ENCODE measurements at places on chromosomes 13 and 19.

GRCh38 chr13:90545070-90545840, 802.2 kb upstream of the MIR17HG start:
- peak; percentile 32 for DNase-seq

DNA sequence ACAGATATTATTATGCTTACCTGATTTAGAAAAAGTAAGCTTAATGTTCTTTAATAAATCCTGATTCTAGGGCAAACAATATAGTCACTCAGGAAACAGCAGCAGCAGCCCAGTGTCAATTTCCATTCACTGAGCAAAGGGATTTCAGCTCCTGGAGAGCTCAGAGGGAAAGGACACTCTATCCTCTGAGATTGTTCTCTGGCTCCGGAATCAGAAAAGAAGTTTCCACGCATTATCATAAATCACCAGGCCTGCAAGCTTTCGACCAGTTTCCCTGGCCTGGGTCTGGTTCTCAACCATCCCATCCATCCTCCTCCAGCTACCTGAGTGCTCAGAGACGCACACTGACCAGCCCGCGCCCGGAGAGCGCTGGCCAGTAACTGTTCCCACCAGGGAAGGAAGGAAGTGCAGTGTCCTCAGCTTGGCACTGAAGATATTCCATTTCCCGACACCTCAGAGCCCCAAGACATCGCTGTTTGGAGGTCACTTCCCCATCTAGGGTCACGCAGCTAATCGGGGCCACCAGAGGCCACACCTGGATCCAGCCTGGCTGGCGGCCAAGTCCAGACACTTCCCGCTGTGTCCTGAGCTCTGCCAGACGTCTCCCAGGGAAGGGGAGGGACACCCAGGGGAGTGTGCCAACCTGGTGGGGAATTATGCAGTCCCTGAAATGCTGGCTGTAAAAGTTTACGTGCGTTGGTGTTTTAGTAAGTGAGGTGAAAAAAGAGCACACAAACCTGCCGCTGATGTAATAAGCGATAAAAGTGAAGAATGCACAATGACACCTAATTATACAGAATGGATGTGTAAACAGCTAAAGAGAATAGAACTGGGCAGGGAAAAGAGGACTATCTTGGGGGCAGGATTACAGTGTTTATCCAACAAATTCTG, 29.1 kb downstream of the EPS15L1 start:
- DNase-seq: no peak

GRCh38 chr19:18659281-18660050, 22.6 kb downstream of the KLHL26 start:
- peak; percentile 53 for DNase-seq

- no peak for DNase-seq
These were observed 25.4 kb downstream of the COMMD6 start for GRCh38 chr13:75512253-75512652.

- peak; percentile 85 for DNase-seq
These were observed 37.8 kb downstream of the TNFSF14 start for GRCh38 chr19:6632002-6632621.
